ENCODE measurements at places on chromosomes 3 and 15.

DNA sequence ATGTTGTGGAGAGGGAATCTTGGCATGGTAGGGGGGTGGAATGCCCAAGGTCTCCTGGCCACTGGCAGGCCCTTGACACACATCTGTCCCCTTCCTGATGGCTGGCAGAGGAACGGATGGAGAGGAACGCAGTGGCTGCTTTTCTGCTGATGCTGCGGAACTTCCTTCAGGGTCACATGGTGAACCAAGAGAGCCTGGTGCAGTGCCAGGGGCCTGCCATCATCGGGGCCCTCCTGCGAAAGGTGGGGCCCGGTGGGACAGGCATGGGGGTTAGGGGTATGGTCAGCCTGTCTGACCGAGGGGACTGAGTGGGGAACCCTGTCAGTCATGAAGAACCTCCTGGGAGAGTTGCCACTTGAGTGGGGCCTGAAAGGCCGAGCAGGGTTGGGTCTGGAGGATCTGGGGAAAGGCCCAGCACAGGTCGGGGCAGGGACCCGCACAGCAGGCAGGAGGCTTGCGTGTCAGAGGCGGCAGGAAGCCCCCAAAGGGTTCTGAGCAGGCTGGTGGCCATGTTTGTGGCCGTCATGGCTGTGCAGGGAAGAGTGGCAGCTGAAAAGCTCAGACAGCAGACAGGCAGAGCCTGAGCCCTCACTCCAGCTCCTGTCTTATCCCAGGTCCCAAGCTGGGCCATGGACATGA lies 18.1 kb downstream of the NBEAL2 start:
- no peak for DNase-seq

DNA sequence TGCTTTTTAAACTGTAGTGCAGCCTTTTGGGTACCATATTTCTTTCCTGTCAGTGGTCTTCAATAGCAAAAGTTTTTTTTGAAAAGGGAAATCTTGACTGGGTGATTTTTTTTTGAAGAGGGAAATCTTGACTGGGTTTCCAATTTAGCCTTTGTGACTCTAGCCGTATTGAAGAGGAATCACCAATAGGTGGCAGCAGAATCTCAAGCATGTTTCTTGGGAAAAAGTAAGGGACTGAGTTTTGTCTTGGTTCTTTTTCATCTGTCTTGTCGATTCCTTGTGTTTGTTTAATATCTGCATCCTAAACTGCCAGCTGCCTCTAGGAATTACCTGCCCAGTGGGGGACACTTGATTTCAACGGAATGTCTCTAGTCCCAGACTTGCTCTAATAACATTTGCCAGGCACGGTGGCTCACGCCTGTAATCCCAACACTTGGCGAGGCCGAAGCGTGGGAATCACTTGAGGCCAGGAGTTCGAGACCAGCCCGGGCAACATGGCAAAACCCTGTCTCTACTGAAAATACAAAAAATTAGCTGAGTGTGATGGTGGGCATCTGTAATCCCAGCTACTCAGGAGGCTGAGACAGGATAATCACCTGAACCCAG lies 89.2 kb downstream of the RBPMS2 start:
- no peak for DNase-seq

DNA sequence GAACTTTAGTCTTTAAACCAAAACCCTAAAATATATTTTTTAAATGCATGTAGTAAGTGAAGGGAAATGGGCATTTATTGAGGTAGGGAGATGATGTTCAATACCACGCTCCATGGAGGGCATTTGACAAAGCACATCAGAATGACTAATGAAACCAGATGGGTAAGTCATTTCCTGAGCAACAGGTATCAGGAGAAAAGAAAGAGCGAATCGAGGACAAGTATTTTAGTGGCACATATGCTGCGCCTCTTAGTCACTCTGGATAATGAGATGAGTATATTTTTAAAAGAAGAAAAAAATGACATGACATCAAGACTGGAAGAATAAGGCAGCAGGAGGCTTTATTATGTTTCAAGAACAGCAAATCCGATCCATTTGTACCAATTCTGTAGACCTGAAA lies 129.0 kb upstream of the ARHGEF3 start:
- DNase-seq = no peak

GRCh38 chr15:58462973-58463663 lies 31.3 kb downstream of the LIPC start:
- DNase-seq = no peak

- no peak for DNase-seq
Observed at GRCh38 chr3:154398084-154398967, 31.7 kb downstream of the GPR149 start.

DNA sequence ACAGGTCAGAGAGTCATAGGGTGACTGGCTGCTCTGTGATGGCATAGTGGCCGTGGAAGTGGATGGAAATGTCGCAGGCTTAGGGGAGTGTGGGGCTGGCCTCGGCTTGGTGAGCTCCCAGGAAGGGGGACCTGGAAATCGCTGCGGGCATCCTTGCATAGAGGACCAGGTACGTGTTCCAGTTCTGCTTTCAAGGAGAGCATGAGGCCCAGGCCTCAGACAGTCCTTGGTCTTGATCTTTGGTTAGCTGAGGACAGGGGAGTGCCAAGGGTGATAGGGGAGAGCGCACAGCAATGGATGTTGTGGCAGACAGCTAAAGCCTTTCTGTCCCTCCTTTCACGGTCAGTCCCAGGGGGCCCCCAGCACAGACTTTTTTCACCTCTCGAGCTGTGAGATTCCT lies 110.5 kb downstream of the SNRPN start:
- no peak for DNase-seq

DNA sequence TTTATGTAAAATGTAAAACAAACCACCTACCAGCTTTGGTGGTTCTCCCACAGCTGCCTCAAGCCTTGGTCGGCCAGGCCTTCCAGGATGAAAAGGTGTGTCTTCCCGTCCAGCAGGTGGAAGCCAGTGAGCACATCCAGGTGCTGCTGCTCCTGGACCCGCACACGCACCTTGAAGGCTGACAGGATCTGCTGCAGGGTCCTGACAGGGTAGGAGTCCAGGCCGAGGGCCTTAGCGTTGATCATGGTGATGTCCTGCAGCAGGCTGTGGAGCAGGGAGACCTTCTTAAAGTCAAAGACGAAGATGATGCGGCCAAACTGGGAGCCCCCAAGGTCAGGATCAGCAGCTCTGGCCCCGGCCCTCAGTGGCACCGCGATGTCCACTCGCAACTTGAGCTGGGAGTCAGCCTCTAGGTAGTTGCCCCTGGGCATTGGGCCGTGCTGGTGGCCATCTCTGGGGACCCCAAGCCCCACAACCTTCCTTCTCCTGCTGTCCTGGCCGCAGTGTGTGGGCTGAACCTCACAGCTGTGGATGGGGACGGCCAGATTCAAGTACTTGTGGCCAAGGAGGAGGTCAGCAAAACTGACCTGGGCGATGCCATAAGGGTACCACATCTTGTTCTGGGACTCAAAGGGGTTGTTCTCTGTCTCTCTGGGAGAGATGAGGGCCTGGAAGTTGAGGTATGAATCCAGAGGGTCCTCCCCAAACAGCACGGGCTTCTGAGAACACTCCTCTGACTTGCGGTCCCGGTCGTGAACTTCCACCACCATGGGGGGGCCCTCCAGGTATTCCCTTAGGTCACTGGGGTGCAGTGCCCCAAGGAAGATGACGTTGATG lies 48.6 kb downstream of the CFAP92 start:
- no peak for DNase-seq

- DNase-seq = no peak
Observed at GRCh38 chr3:78337801-78338211, 1297.9 kb downstream of the ROBO2 start.

DNA sequence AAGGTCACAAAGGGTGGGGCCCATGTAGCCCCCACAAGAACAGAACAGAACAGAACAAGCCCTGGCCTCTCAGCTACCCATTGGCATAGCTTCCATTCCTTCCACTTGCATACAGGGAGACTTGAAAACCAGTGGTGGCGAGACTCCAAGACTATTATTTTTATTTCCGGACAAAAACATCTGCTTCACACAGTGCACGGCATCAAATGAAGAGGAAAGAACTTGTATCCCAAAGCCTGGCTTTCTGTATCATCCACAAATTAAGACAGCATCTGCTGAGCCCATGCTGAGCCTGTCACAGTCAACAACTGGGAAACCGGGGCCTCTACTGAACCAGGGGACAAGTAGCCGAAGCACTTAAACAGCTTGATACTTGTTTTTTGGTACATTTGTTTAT lies 56.0 kb downstream of the CLEC3B start:
- DNase-seq = no peak

- no peak for DNase-seq
Observed at GRCh38 chr3:197197334-197197733, 101.1 kb downstream of the DLG1 start.

DNA sequence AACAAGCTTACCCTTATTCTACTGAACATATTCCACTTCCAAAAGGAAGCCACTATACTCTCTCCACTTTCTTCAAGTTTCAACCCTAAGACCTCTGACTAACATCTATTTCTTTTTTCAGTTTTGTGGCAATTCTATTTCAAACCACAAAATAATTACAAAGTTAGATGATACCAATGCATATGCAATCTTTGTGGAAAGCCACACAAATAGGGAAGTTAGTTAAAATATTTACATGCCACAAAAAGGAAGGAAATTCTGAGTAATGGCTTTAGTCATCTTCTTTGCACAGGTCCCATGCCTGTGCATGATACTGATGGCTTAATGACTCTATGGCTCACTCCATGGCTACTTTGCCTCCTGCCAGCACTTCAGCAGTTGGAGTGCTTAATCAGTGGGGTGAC lies 57.0 kb upstream of the MCTP2 start:
- DNase-seq = no peak

DNA sequence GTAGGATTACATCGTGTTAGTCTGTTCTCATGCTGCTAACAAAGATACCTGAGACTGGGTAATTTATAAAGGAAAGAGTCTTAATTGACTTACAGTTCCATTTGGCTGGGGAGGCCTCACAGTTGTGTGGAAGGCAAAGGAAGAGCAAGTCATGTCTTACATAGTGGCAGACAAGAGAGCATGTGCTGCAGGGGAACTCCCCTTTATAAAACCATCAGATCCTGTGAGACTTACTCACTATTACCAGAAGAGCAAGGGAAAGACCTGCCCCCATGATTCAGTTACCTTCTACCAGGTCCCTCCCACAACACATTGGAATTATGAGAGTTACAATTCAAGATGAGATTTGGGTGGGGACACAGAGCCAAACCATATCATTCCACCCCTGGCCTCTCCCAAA lies 3.4 kb downstream of the SLC25A26 start:
- DNase-seq = no peak

GRCh38 chr15:72155003-72155621 lies 36.9 kb downstream of the SENP8 start:
- no peak for DNase-seq

GRCh38 chr3:53226142-53226840 lies 29.5 kb downstream of the TKT start:
- DNase-seq = no peak

GRCh38 chr15:98003996-98004395 lies 43.5 kb downstream of the ARRDC4 start:
- DNase-seq = no peak

DNA sequence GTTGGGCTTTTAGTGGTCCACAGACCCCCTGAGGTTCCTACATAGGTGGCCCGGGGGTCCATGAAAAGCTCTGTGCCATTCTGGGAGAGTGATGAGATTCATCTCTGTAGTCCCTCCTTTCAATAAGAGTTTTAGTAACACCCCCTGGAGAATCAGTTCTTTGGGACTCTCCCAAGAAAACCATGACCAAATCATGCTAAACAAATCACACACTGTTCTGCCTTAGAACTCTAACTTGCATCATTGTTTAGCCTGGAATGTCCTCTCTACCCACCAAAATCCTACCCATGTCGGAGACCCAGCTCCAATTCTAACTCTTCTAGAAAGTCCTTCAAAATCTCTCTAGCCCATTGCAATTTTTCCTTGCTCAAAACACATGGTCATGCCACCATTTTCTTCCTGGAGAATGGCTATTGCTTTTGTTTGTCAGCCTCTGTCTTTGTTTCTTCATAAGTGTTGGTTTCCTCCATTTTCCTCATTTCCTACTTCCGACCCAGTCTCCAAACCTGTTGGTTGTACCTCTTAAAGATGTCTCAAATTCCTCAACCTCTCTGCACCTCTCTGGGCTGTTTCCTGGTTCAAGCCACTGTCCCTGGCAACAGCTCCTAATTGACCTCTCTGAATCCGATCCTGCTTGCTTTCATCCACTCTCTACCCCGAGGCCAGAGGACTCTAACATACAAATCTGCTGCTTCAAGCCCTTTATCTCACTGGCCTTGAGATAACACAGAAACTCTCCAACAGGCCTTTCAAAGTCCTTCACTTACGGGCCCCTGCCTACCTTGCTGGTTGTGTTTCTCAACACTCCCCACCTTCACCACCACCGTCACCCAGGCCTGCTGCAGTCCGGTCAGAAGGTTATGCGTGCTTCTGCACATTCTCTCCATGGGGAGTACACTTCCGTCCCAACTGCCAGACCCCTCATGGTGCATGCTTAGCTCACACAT lies 23.7 kb downstream of the CYP19A1 start:
- DNase-seq = no peak

Data from activated CD4-positive, alpha-beta T cell treated with anti-CD3 and anti-CD28 coated beads for 1 hour (primary cell).